CD8-positive, alpha-beta memory T cell (primary cell): ENCODE measurements at places on chromosomes 3 and 15. TPM values are rescaled to one million over a fixed set of nuclear protein-coding genes. Genes with fewer than 3 reads are reported as not detected.

DNA sequence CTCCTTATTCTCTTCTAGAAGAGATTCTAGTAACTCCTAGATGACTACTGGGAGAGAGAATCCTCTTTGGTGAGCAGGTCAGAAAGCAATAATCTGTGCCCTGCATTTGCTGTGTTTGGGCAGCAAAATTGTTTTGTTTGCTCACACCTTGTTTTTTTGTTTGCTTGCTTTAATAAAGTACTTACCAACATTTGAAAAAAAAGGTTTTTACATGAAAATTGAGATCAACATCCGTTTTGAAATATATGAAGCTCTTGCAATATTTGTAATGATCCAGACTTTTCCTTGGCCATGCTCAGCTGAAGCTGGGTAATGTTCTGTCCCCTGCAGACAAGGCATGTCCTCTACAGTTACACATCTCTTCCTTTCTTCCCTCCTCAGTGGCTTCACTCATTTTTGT lies 62.2 kb downstream of the DIPK2A start:
- H3K4me3 ChIP-seq, result no peak overlapping the region
- no peak overlapping the region for H3K27ac ChIP-seq
- no peaks in the 10 kb centered on the region for H3K4me1 ChIP-seq
- H3K27me3 ChIP-seq, result no peaks in the 10 kb centered on the region
- DNase-seq, result no peak

- no peaks in the 10 kb centered on the region for H3K36me3 ChIP-seq
- no peak overlapping the region for H3K27ac ChIP-seq
- DNase-seq, result no peak
- H3K4me3 ChIP-seq, result no peak overlapping the region
- H3K27me3 ChIP-seq, result no peaks in the 10 kb centered on the region
- H3K4me1 ChIP-seq, result no peaks in the 10 kb centered on the region
These were observed 59.8 kb upstream of the INSYN1 start for GRCh38 chr15:73812806-73813465.

Gene EXOG
- 19.0 TPM for total RNA-seq

GRCh38 chr15:65583701-65584100 lies 27.2 kb downstream of the INTS14 start:
- peak; percentile 20 for DNase-seq
- H3K4me3 ChIP-seq, result peak overlapping the region; percentile 9
- peaks cover 29% of the 10 kb centered on the region for H3K36me3 ChIP-seq
- H3K27ac ChIP-seq, result peak overlapping the region; percentile 52
- no peaks in the 10 kb centered on the region for H3K27me3 ChIP-seq

DNA sequence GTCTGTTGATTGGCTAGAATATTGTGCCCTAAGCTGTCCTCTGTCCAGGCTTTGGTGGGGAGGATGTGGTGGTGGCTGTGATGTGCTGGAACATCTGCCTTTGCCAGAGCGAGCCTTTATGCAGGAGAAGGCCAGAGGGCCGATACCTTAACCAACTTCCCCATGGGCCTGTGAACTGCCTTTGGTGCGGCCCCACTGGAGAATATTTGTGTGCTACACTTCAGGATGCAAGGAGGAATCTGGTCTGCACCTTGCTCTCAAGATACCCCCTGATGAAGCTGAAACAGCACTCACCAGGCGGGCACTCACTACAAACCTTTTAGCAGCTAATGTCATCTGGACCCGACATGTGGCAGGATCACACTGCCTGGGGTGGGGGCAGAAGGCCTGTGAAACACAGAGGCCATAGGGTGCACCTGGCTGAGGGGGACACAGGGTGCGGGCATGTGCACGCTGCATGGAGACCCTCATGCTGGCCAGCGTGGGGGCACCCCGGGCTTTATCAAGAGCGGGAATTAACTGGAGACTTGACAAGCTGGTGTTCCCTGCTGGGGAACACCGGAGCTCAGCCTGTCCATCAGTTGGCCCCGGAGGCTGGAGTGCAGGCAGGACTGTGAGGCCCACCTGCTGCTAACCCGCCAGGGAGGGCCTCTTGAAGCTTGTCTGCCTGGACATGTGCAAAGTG lies 16.4 kb downstream of the PRR23E start:
- no peak overlapping the region for H3K27ac ChIP-seq
- no peaks in the 10 kb centered on the region for H3K36me3 ChIP-seq
- H3K27me3 ChIP-seq, result no peaks in the 10 kb centered on the region
- H3K4me1 ChIP-seq, result no peaks in the 10 kb centered on the region
- no peak for DNase-seq

GRCh38 chr15:90090226-90090848 lies 11.9 kb downstream of the IDH2 start:
- H3K36me3 ChIP-seq, result peaks cover 32% of the 10 kb centered on the region
- no peak overlapping the region for H3K4me3 ChIP-seq
- no peak for DNase-seq
- H3K27me3 ChIP-seq, result no peaks in the 10 kb centered on the region

Gene GHRL
- total RNA-seq, result 0.69 TPM

Gene PFN2
- total RNA-seq, result 3.4 TPM

- no peaks in the 10 kb centered on the region for H3K36me3 ChIP-seq
- H3K27me3 ChIP-seq, result no peaks in the 10 kb centered on the region
- DNase-seq, result no peak
These were observed 44.1 kb downstream of the CPN2 start for GRCh38 chr3:194306771-194307640.

- no peaks in the 10 kb centered on the region for H3K4me1 ChIP-seq
- no peak overlapping the region for H3K27ac ChIP-seq
- no peaks in the 10 kb centered on the region for H3K36me3 ChIP-seq
- DNase-seq, result no peak
These were observed 22.4 kb downstream of the TMC3 start for GRCh38 chr15:81351651-81352050.

- no peak overlapping the region for H3K4me3 ChIP-seq
- no peak for DNase-seq
- no peaks in the 10 kb centered on the region for H3K27me3 ChIP-seq
- H3K36me3 ChIP-seq, result no peaks in the 10 kb centered on the region
- no peaks in the 10 kb centered on the region for H3K4me1 ChIP-seq
These were observed 16.6 kb upstream of the PARP6 start for GRCh38 chr15:72288796-72289596.

- DNase-seq, result no peak
- H3K36me3 ChIP-seq, result no peaks in the 10 kb centered on the region
- H3K4me1 ChIP-seq, result no peaks in the 10 kb centered on the region
- H3K27ac ChIP-seq, result no peak overlapping the region
- H3K4me3 ChIP-seq, result no peak overlapping the region
- H3K27me3 ChIP-seq, result no peaks in the 10 kb centered on the region
These were observed 17.0 kb upstream of the AVEN start for GRCh38 chr15:34055868-34056595.

Gene SMAD6
- 0.04 TPM for total RNA-seq
